ENCODE measurements at places on chromosomes 7 and 10. TPM values are rescaled to one million over a fixed set of nuclear protein-coding genes. Genes with fewer than 3 reads are reported as not detected.

The RBP3 gene
- not detected for total RNA-seq

The CLCN1 gene
- not detected for total RNA-seq

The SLC13A1 gene
- total RNA-seq, result not detected

The AKR1C3 gene
- 909 TPM for total RNA-seq

The CAMK2B gene
- total RNA-seq, result 0.15 TPM

The TMEM196 gene
- total RNA-seq, result not detected

The HOXA10 gene
- 9.8 TPM for total RNA-seq

The OR2A42 gene
- total RNA-seq, result not detected

The SPAM1 gene
- not detected for total RNA-seq

The SGMS1 gene
- total RNA-seq, result 52.0 TPM

The ZC3HAV1L gene
- 11.4 TPM for total RNA-seq

The C1GALT1 gene
- 29.1 TPM for total RNA-seq

The DKK1 gene
- 2.7 TPM for total RNA-seq

The LRRN3 gene
- total RNA-seq, result not detected

The RPEL1 gene
- total RNA-seq, result 0.17 TPM

The TUBAL3 gene
- 1.6 TPM for total RNA-seq

The ADAM12 gene
- 1.1 TPM for total RNA-seq

The ZNF425 gene
- 0.87 TPM for total RNA-seq

The GHRHR gene
- total RNA-seq, result not detected

The RNF133 gene
- 0.40 TPM for total RNA-seq

The PPP1R3C gene
- 160 TPM for total RNA-seq

The CACNB2 gene
- total RNA-seq, result 2.5 TPM

The VSTM4 gene
- not detected for total RNA-seq

The PPRC1 gene
- total RNA-seq, result 26.4 TPM

The GPR158 gene
- 0.06 TPM for total RNA-seq

The OIT3 gene
- total RNA-seq, result not detected

The ASB10 gene
- not detected for total RNA-seq

The UTF1 gene
- not detected for total RNA-seq

The PYROXD2 gene
- 5.0 TPM for total RNA-seq

The INHBA gene
- total RNA-seq, result 3.1 TPM

The ABCB4 gene
- 0.07 TPM for total RNA-seq

The CALY gene
- total RNA-seq, result 0.20 TPM

The OR2A5 gene
- not detected for total RNA-seq

The LRRTM3 gene
- not detected for total RNA-seq

The SYT15B gene
- 0.07 TPM for total RNA-seq

The AQP1 gene
- 0.26 TPM for total RNA-seq
